ENCODE measurements at places on chromosomes 1 and 21.

DNA sequence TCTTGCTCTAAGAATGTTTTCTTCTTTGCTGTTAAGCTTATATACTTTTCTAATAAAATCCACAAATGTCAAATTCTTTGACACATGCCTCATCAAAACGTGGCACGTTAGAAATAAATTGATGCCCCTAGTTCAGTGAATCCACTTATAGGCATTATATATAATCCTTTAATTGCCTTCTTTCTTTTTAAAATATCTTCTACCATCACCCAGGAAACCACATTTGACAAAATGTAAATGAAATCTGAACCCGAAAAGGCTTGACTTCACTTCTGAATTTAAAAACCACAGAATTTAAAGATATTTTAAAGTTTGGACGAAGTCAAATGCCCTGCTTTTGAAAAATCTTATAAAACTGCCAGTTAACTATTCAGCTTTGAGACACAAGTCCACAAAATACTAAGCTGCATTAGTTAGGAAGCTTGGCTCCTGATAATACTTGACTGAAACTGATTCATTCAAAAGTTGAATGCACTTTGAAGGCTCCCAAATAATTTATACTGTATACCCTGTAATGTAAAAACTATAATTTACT, 22.4 kb upstream of the KIFAP3 start:
- no peak for DNase-seq

DNA sequence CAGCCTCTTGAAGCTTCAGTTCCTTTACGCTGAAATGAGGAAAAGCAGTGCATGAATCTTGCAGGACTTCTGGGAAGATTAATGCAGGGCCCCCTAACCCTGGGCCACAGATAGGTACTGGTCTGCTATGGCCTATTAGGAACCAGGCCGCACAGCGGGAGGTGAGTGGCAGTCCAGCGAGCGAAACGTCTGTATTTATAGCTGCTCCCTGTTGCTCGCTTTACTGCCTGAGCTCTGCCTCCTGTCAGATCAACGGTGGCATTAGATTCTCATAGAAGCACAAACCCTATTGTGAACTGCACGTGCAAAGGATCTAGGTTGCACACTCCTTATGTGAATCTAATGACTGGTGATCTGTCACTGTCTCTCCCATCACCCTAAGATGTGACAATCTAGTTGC, 130.2 kb downstream of the CHRM3 start:
- DNase-seq: no peak

DNA sequence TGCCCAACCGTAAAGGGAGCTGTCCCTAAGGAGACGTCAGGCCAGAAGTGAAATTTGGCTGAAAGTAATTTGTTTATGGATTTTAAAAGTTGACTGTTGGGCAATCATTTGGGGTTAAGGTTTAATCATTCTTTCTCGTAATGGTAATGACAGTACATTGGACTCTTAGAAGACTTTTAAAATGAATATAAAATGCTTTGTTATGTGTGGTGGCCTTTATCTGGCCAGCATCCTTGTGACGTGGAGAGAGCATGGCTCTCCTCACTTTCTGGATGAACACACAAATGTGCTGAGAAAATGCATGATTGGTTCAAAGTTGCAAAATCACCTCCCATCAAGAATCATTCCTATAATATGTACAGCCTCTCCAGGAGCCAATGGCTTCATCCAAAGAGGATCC, 160.2 kb downstream of the DHRS3 start:
- no peak for DNase-seq

- no peak for DNase-seq
These were observed 5.4 kb upstream of the SLC35D1 start for GRCh38 chr1:67059346-67059745.

GRCh38 chr1:106232128-106232527, 824.3 kb upstream of the PRMT6 start:
- no peak for DNase-seq
